ENCODE measurements at places on chromosomes 16 and 17.

DNA sequence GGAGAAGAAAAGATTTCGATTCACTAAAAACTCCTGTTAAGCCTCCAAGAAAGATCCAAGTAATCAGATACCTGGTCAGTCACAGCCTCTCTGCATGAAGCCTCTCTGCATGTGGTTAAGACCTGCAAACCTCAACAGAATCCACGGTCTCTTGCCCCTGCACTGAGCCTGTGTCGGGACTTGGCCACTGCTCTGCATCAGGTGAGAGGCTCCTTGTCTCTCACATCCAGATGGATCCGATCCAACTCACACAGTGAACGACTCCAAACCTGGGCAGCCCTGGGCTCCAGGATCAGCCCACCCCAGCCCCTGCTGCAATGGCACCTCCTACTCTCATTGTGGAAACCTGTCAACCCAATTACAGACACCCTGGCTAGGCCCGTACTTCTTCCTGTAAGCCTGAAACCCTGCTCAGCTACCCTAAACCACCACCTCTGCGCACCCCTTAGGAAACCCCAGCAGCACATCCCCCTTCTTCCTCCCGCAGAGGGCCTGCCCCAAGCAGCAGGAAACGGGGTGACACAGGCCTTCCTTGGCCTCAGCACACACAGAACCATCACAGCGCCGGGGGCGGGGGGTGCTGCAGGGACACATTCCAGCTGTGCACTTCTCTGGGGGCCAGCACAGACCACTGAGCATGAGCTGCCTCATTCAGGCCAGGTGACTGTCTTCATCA lies 129.5 kb downstream of the ANKRD11 start:
- no peak for DNase-seq

- no peak for DNase-seq
Observed at GRCh38 chr17:44608727-44609435, 47.4 kb upstream of the MEIOC start.

- DNase-seq = no peak
Observed at GRCh38 chr17:58504826-58505351, 9.5 kb downstream of the MTMR4 start.

DNA sequence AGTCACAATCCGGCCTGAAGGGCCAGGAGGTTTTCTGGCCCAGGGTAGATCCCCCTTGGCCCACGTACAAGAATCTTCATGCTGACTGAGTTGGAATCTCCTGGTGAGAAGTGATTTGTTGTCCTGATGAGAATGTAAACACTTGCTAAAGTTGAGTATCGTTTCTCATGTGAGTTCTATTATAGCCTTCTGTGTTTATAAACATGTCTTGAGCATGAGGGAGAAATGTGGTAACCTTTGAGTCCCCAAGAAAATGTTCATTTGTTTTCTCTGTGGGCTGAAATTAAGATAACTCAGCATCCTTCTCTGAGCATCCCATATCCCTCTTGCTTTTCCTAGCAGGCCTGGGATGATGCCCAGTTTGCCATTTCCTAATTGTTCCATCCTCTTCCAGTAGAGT lies 204.8 kb downstream of the FTO start:
- no peak for DNase-seq

DNA sequence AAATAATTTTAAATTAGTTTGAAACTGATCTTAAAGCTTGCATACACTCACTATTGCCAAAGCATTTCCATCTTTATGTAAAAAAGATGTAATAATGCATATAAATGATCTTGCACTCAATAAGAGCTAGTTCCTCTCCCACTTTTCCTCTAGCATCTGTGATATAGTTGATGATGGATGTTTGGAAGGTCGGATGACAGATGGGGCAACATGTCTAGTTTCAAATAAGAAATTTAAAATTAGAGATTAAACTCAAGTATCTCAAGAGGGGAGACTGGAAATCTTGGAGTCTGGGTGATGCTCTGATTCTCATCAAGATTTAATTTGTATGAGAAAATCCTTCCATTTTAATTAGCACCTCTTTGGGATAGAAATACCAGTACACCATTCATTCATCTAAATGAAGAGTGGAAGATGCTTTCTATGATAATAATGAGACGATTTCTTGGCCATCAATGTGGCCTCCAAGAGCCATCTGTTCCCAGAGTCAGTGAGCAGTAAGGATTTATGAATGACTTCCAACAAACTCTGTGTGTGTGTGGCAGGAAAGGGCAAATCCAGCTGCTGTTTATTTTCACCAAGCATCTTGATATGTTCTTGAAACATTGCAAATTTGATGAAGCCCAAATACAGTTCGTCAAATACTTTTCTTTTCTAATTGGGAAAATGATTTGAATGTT lies 616.3 kb upstream of the CDH8 start:
- DNase-seq = no peak

DNA sequence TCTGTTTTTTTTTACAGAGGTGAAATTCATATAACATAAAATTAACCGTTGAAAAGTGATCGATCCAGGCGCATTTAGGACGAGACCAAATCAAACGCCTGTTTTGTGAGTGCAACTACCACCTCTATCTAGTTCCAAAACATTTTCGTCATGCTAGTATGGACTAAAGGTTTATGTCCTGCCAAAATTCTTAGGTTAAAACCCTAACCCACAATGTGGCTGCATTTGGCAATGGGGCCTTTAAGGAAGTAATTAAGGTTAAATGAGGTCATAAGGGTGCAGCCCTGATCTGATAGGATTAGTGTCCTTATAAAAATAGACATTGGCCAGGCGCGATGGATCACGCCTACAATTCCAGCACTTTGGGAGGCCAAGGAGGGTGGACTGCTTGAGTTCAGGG lies 32.8 kb upstream of the RCVRN start:
- DNase-seq = no peak

- DNase-seq = no peak
Observed at GRCh38 chr17:56038131-56038530, 115.1 kb upstream of the ANKFN1 start.

GRCh38 chr16:53947642-53948041 lies 243.7 kb downstream of the FTO start:
- no peak for DNase-seq

GRCh38 chr16:31130336-31130891 lies 5.1 kb downstream of the PRSS8 start:
- DNase-seq = no peak

DNA sequence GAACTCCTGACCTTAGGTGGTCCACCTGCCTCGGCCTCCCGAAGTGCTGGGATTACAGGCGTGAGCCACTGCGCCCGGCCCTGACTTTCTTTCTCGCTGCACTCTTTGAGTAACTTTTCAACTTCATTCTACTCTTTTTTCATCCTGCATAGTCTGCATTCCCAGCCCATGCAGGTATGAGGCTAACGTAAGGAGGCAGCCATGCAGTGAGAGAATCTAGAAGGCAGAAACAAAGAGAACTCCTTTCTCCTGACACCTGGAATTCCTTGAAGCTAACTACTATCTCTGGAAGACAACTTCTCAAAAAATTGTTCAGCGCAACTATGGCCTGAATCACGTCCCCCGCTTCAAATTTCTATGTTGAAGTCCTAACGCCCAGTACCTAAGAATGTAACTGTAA lies 152.0 kb downstream of the SLC39A11 start:
- DNase-seq = no peak

DNA sequence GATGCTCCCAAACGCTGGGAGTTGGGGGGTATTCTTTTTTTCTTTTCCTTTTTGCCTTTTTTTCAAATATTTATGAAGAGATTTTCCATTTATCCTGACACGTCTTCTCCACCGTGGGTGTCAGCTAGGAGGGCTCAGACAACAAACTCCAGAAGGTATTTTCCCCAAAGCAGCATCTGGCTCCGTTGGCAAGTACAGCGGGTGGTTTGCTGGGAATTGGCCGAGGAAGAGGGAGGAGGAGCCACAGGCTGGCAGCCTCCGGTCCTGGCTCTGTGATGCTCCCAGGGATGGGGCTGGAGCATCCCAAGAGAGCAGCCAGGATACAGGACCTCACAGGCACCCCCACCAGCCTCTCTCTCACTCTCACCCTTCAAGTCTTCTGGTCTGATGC lies 10.9 kb upstream of the CACNG4 start:
- DNase-seq = no peak

DNA sequence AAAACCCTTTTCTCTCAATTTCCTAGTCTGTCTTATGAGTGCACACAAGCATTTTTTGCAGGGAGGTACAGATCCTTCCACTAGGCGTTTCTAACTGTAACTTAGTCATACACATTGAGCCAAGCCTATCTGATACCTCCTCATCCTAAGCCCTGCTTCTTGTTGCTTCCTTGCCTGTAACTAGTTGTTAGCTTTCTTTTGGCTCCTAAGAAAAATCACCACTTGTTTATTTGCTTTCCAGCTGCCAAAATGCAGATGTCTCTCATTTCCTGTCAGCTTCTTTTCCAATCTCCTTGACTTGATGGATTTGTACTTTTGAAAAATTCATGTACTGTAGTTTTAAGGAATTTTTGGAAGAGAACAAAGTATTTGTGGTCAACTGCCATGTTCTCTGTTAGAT lies 73.7 kb downstream of the TNRC6C start:
- DNase-seq = no peak

GRCh38 chr16:9821331-9821730 lies 360.9 kb downstream of the GRIN2A start:
- DNase-seq = no peak

DNA sequence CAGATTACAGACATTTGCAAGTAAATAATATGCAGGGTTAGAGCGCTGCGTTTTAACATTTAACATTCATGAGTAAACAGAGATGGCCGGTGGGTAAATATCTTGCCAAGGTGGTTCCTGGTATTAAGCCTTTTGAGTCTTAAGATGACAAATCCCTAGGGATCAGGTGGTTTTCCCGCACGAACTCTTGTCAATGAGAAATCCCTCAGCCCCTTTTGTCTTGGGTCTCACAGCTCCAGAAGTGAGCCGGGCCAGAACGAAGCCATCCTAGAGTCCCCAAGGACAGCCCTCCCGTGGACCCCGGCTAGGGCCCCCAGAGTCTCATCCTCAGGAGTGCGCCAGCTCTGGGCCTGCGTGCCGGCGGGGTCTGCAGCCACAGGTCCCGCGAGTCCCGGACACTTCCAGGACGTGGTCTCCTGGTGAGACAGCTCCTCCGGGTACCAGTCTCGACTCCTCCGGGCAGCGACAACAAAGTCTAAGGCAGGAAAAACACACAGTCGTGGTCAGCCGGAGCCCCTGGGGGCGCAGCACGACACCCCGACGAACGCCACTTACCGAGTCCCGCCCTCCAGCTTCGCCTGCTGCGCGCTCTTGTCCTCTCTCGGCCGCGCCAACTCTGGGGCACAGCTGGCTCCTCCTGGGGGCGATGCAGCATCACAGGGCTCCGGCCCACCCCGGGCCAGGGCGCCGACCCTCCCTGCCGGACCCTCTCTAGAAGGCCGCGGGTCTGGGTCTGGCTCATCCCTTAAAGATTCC lies 13.3 kb downstream of the MIS12 start:
- DNase-seq = peak; percentile 61

DNA sequence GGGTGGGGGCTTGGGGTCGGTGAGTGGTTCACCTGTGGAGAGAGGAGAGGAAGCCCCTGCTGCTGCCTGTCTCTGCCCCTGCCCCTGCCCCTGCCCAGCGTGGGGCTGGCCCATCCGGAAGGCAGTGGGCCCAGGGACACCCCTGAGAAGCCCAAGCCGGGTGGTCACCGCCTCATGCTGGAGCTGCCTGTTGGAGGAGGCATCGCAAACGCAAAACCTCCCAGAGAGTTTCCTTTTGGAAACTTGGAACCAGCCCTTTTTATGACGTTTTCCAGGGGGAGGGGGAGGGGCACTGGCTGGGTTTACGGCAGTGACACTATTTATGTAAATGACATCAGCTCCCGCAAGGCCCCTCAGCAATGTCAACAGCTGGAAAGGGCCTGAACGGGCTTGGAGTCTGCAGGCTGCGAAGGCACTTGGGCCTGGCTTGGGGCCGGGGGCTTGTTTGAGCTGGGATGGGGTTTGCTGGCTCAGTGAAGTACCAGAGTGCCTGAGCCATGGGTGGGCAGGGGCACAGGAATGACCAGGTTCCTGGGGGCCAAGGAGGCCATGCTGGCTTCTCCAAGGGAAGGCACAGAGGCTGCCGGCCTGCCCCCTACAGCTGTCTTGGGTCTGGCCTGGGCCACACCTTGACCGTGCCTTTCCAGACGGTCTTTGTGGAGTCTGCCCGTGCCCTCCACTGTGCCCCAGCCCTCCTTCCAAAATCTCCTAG lies 219.5 kb downstream of the NTN1 start:
- peak; percentile 36 for DNase-seq

DNA sequence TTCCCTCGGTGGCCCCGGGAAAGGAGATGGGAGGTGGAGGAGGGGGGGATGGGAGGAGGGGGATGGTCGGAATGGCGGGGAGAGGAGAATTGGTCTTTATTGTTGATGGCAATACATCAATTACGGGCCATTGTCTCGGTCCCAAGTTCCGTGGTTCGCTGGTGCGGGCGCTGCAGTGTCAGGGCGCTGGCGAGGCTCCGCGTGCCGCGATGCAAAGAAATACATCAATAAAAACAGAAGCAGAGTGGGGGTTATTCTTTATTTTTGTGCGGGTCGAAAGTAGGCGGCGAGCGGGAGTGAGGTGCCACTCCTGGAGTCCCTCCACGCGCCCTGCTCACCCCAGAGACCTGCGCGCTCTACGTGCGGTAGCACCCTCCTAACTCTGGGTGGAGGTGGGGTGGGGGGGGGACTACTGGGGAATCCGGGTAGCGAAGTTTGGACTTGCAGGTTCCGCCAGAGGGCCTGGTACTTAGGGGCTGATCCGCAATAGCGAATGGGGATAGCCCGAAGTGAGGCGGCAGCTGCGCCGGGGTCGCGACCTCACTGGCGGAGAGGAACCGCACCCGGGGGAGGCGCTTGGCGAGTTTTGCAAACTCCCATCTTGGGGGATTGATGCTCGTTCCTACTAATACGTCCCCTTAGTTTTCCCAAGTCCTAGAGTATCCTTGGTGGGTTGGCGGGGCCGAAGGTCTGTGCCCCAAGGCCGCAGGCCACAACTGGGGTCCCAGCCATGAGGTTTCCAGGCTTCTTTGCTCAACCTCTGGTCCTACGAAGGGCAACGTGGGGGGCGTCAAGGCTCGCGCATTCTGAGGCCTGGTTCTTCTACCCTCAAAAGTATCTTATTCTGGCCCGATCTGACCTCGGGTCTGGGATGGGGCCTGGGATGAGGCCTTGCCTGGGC lies 3.5 kb upstream of the SALL1 start:
- peak; percentile 56 for DNase-seq

DNA sequence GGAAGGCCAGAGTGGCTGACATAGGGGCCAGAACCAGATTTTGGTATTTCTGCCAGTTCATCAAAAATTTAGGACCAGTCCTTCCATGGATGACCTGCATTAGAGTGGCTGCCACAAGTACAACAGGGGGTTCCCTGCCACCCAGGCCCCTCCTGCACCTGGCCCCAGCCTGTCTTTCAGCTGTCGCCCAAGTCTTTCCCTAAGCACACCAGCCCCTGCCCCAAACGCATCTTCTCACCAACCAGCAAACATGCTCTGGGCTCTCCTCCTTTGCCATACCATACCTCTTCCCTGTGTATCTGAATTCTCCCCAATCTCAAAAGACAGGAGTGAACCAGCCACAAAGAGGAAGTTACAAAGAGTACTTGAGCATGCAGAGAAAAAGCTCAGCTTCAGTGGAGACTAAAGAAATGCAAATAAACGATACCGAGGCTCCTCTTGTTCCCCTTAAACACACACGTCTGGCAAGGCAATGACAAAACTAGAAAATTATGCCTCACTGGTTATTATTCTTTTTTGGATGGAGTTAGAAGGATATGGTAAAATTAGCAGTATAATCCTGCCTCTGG lies 130.6 kb downstream of the DYNLRB2 start:
- no peak for DNase-seq
